Epithelial cell of umbilical artery (primary cell): ENCODE measurements at places on chromosomes 16 and 17. TPM values are rescaled to one million over a fixed set of nuclear protein-coding genes. Genes with fewer than 3 reads are reported as not detected.

ZNF629 gene
- total RNA-seq = 4.4 and 5.8 TPM in 2 replicates

CFAP97D1 gene
- total RNA-seq = not detected in 2 replicates

OTOP3 gene
- total RNA-seq = not detected in 2 replicates

MMP28 gene
- 4.6 and 10.4 TPM in 2 replicates for total RNA-seq

ZNF319 gene
- 1.3 and 1.7 TPM in 2 replicates for total RNA-seq

HSPB9 gene
- 0.15 TPM in 1 of 2 replicates, not detected in the other for total RNA-seq

FBXW10B gene
- total RNA-seq = 0.15 TPM in 1 of 2 replicates, not detected in the other

KRT9 gene
- not detected in 2 replicates for total RNA-seq

CDH5 gene
- 373 and 422 TPM in 2 replicates for total RNA-seq

NMRAL1 gene
- total RNA-seq = 57.0 and 85.4 TPM in 2 replicates

NDUFAF8 gene
- 23.9 and 41.3 TPM in 2 replicates for total RNA-seq

HOXB4 gene
- total RNA-seq = 3.2 and 4.6 TPM in 2 replicates

C17orf100 gene
- under 0.01 and 0.15 TPM in 2 replicates for total RNA-seq

CCDC200 gene
- total RNA-seq = not detected in 2 replicates

ADAD2 gene
- total RNA-seq = not detected in 2 replicates

KRTAP2-2 gene
- total RNA-seq = not detected in 2 replicates

MYL11 gene
- not detected in 2 replicates for total RNA-seq

NDUFAB1 gene
- total RNA-seq = 143 and 166 TPM in 2 replicates

ITGAE gene
- 27.3 and 28.7 TPM in 2 replicates for total RNA-seq

TMC8 gene
- under 0.01 and 0.76 TPM in 2 replicates for total RNA-seq
